ENCODE measurements at places on chromosomes 4 and X.
A peak's percentile ranks its signal among the peaks of the same experiment; 100 is the strongest.

DNA sequence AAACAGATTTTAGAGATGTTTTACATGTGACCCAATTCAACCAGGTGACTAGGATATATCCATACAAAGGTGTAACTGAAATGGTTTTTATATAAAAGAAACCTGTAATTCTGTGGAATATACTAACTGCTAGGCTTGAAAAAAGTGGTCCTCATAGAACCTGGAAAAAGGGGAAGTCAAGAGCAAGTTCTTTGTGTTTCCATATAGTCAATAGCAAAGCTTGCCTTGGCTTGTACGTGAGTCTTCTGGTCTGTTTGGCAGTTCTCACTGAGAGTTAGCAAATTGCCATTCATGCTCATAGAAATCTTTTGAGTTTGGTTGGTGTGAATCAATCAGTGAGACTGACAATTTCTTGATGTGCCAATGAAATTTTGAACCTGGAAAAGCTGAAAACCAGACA, 79.4 kb upstream of the SMIM10 start:
- no peak for DNase-seq

GRCh38 chrX:69357317-69357716, 146.8 kb upstream of the NALF2 start:
- no peak for DNase-seq

- no peak for DNase-seq
Observed at GRCh38 chr4:83025563-83025962, 9.4 kb upstream of the COPS4 start.

- DNase-seq = no peak
Observed at GRCh38 chrX:30495468-30495867, 82.1 kb downstream of the TASL start.

GRCh38 chrX:74363914-74364313, 57.4 kb upstream of the SLC16A2 start:
- DNase-seq = no peak

DNA sequence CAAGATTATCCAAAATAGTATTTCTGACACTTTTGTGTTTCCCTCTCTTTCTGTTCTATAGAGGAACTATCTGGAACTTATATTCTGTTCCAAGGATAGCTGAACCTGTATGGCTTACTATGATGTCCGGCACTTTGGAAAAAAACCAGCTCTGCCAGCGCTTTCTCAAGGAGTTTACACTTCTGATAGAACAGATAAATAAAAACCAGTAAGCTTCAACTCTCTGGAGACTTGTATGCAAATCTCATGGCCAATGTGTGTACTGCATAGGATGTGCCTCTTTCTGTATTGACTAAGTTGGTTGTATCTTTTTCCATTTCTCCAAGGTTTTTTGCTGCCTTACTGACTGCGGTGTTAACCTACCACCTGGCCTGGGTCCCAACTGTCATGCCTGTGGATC, 92.5 kb downstream of the FNIP2 start:
- no peak for DNase-seq

GRCh38 chrX:137430301-137430700, 135.6 kb upstream of the ZIC3 start:
- DNase-seq = no peak

DNA sequence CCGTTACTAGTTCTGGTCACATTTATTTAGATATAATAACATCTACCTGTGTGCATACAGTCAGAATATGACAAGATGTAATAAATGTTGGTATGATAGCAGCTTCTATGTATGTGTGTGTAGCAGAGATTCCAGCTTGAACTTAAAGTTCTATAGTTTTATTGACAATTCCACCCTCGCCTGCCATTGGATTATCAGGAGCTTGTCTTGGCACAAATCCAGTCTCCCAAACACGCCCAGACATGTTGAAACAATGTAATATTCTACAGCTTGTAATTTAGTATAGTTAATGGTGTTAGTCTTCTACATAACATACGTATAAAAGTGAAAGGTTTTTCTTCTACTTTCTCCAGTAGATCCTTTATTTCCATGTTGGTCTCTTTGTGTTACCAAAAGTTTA, 44.4 kb downstream of the BBS12 start:
- DNase-seq = no peak

GRCh38 chr4:118282692-118283091, 70.1 kb downstream of the PRSS12 start:
- DNase-seq = peak; percentile 33

- no peak for DNase-seq
Observed at GRCh38 chr4:22895482-22895881, 202.7 kb downstream of the GBA3 start.

DNA sequence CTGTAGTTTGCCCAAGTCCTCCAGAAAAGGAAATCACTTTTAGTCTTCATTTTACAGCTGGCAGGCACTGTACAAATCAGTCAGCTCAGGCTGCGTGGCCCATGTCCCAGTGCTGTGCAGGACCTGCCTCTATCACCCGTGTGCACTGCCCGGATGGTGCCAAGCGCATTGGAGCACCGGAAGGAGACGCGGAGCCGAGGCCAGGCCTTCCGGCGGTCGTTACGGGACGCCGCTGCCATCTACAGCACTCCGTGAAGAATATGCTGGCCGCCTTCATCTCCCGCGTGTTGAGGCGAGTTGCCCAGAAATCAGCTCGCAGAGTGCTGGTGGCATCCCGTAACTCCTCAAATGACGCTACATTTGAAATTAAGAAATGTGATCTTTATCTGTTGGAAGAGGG, at the start of gene PDHA2:
TSS of gene PDHA2 (plus strand) at position 203 of the 400 bp plus-strand sequence. CDS start at position 261, 58 bp downstream.
- no peak for DNase-seq

DNA sequence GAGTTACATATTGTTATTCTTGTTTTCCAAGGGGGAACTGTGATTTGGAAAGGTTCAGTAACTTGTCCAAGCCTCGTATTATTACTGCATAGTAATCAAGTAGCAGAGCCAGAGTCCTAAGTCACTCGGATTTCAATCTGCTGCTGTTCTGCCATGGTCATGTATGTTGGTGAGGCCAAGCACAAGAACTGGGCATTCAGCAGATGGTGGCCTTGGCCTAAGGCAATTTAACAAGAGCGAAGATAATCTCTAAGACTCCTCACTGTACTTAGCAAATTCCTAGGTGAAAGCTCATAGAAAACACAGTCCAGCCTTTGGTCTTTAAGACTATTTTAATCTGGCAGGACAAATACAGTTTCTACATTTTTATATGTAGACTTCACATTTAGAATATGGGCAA, 64.8 kb downstream of the NDST3 start:
- DNase-seq = no peak

DNA sequence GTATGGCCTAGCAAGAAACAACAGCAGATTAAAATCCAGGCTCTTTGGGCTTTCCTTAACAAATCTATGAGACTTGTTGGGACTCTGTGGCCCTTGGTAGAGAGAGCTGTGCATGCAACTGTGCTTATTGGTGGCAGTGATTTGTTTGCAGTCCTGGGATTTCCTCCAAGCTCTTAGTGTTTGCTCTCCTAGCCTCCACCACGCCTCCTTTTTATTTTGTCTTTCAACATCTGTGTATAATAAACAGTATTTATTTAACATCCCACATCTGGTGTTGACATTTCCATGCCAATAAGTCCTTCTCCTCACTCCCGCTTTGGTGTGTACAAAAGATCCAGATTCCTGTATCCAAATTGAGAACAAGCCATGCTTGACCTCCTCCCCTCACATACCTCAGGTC, 3.1 kb downstream of the TNMD start:
- peak; percentile 53 for DNase-seq

Data from fibroblast of villous mesenchyme (primary cell).